ENCODE measurements at places on chromosomes 4 and X.

GRCh38 chrX:22060415-22061280 lies 28.5 kb downstream of the PHEX start:
- peak; percentile 16 for DNase-seq

DNA sequence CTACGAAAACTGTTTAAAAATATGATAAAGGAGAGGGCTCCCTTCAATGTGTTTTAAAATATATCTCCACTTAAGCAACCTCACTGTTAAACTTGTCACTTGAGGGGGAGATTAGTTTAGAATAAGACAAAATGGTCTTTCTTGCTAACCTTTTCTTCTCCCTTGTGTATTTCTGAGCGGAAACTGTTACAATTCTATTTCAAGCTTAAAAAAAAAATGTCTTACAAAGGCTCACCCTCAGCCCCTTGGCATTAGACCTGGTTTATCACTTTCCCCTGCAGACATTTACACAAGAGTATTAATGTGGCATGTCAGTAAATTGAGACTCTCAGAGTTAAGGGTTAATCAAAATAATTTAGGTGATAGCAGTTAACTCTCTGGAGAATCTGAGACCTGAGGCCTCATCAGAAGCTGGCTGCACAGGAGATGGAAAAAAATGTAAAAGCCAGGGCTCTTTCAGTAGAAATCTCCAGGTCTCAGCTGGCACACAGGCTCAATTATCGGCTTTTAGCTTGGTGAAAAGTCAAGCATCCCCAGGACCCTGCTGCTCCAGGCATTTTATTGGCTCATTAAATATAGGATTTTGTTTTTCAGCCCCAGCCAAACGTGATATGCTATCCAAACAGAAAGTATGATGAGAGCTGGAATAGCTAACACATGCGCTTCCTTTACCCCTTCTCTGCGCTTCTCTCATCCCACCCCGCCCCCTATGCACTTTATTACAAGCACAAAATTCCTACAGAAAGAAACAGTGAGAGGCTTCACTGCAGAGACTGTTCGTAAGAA lies 130.5 kb downstream of the PPA2 start:
- DNase-seq = no peak

DNA sequence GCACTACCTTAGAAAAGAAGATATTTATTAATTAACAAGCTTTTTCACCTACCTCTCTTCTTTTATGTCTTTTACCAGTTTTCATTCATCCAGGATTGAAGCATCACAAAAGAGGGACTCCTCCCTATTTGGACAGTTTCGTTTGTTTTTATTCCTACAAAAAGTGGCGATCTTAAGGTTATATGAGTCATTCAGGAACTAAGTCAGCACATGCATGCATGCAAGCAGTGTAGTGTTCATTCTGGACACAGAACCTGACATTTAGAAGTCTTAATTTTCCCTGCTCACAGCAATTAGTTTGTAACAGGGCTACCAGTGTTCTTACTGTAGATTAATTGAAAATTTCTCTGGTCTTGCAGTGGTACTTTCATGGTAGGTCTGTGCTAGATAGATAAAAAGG lies 47.9 kb upstream of the QRFPR start:
- no peak for DNase-seq

DNA sequence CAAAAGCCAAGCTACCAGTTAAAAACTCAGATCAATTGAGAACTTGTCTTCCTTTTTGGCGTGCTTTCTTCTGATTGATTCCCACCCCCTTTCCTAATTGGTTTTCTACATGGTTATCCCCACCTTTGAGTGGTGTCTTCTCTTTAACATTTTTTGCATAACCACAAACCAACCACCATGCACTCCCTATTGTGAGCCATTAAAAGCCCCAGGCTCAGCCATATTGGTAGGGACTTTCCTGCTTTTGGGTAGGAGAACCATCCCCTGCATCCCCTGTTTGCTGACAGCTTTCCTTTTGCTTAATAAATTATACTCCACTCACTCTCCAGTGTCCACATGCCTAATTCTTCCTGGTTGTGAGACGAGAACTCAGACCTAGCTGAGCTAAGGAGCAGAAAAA lies 1651.4 kb upstream of the IGFBP7 start:
- DNase-seq = no peak

- no peak for DNase-seq
Measured at GRCh38 chr4:6472387-6473263, at the start of gene PPP2R2C. Gene PPP2R2C (minus strand): TSS chr4:6472614. CDS start chr4:6472229, 385 bp downstream.

- no peak for DNase-seq
Measured at GRCh38 chrX:125651426-125651825, 331.8 kb downstream of the TEX13C start.

- DNase-seq = no peak
Measured at GRCh38 chr4:159564615-159565014, 461.7 kb downstream of the RAPGEF2 start.

GRCh38 chrX:133248177-133248576 lies 30.0 kb upstream of the TFDP3 start:
- no peak for DNase-seq

DNA sequence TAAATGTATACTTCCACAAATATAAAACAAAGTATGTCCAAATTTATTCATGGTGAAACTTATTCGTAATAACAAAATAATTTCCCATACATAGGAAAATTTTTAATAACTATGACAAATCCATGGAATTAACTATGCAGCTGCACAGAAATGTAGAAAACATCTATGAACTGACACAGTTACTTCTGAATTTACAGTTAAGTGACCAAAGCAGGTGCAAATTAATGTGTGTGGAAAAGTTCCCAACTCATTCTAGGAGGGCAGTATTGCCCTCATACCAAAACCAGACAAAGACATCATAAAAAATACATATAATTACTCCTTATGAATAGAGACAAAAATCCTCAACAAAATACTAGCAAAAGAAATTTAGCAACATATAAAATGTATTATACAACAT lies 12.5 kb downstream of the LDOC1 start:
- no peak for DNase-seq

DNA sequence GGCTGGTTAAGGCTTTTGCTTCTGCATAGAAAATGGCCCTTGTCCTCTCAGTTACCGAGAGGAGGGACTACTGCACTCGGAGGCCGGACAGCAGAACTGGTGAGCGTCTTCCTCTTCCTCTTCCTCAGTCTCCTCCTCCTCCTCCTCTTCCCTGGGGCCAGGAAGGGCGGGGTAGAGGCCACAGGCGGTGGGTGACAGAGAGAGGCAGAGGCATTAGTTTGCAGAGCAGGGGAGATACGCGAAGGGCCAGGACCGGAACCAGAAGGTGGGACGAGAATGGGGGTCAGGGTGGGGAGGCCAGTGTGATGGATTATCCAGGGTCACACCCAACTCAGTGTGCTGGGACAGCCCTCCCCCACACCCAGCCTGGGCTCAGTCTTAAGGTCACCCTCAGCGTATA lies 14.5 kb downstream of the IQSEC2 start:
- no peak for DNase-seq

GRCh38 chr4:19375931-19376330 lies 875.8 kb upstream of the SLIT2 start:
- DNase-seq = no peak

DNA sequence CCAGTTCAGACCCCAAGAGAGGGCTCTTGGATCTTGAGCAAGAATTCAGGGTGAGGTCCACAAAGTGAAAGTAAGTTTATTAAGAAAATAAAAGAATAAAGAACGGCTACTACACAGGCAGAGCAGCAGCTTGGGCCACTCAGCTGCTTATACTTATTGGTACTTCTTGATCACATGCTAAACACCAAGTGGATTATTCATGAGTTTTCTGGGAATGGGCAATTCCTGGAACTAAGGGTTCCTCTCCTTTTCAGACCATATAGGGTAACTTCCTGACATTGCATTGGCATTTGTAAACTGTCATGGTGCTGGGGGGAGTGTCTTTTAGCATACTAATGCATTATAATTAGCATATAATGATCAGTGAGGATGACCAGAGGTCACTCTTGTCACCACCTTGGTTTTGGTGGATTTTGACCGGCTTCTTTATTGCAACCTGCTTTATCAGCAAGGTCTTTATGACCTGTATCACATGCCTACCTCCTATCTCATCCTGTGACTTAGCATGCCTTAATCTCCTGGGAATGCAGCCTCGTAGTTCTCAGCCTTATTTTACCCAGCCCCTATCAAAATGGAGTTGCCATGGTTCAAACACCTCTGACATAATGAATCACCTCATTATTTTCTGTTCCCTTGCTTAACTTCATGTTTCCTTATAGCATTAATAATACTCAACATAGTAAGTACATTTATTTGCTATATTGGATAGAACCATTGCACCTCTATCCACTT lies 476.3 kb downstream of the DTHD1 start:
- DNase-seq = no peak

DNA sequence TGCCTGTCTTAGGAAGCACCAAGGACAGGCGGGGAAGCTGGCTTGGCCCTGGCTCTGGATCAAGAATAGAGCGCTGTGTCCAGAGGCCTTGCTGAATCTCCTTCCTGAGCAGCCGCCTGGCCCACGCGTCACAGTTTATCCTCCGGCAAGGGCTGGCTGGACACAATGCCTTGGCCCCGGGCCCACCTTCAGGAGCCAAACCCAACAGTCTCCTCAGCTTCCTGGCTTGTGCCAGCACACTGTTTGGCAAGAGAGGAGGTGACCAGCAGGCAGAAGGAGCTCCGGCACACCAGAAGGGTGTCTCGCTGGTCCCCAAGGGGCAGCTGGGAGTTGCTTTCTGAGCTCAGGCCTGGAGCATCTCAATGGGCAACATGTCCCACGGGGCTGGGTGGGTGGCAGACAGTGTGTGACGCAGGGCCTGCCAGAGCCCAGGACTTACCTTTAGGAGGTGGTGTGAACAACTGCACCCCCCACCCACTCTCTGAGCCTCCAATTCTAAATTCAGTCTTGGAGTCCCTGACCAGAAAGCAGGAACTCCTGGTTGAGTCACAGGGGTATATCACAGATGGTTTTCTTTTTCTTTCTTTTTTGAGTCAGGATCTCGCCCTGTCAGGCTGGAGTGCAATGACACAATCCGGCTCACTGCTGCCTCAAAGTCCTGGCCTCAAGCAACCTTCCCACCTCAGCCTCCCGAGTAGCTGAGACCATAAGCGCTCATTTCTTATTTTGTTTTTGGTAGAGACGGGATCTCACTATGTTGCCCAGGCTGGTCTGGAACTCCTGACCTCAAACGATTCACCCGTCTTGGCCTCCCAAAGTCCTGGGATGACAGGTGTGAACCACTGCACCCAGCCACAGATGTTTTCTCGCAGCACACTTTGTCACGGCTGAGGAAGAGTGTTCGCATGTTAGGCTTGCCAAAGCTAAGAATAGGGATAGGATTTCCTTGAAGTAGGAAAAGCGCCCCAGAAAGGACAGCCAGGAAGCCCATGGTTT lies 361.2 kb downstream of the BCOR start:
- DNase-seq = no peak

GRCh38 chr4:86130160-86130933 lies 229.5 kb downstream of the MAPK10 start:
- no peak for DNase-seq

DNA sequence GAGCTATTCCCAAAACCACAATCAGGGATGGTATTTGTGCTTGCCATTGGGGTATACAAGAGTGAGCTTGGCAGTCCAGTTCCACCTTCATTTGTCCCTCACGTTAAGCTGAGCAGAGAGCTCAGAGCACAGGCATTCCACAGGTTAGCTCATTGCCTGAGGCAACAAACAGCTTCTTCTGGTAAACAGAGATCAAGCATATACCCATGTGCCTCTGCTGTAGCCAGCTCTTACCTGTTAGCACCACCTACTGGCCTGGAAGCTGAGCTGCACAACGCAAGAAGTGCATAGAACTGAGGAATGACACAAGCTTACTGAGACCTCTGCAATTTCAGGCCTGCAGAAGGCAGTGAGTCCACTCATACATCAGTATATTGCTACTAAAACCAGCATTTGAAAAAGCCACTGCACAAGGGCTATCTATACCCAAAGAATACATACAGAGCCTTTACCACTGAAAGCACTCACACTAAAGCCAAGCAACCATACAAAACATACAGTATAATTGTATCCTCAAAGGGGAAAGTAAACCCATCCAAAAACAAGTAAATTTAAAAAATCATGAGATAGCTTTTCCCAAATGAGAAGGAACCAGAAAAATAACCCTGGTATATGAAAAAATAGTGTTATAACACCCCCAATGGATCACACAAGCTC lies 258.3 kb upstream of the GABRA2 start:
- DNase-seq = no peak

DNA sequence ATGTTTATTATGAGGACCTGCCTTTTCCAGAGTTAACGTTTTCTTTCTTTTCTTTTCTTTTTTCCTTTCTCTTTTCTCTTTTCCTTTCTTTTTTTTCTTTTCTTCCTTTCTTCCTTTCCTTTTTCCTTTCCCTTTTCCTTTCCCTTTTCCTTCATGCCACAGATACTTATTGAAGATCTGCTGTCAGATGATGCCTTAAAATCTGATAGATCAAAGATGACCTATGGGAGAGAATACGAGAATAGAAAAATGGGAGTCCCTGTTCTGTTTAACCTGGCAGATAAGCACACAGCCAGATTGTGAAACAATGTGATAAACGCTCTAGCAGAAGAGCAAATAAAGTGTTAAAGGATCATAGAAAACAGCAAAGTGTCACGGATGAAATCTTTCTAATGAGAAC lies 38.9 kb downstream of the AFF1 start:
- no peak for DNase-seq

DNA sequence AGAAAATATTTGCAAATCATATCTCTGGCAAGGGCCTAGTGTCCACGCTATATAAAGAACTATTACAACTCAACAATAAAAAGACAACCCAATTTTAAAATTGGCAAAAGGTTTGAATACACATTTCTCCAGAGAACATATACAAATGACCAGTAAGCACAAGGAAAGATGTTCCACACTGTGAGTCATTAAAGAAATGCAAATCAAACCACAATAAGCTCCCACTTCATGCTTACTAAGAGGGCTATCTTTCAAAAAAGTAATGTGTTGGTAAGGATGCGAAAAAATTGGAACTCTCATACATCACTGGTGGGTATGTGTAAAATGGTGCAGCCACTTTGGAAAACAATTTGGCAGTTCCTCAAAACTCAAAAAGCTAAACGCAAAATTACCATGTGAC lies 884.0 kb upstream of the INTU start:
- DNase-seq = no peak

DNA sequence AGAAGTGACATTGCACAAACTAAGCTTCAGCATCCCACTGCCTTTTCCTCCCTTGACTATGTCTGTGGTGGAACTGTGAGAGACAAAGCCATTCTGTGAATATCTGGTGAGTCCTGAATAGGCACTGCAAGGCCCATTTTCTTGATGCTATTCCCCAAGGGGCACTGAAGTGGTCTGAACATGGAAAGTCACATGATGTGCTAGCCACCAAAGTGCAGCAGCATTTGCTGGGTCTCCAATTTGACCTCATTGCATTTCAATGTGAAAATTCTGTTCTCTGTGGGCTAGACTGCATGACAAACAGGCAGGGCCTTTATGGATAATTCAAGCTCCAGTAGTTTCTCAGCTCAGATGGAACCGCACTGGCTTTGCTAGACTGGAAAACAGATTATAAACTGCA lies 627.4 kb upstream of the BOD1L1 start:
- DNase-seq = no peak
